Activated T-helper 17 cell treated with anti-CD3 and anti-CD28 coated beads, Interleukin-2, amount 50 U/mL, for 72 hours (primary cell): ENCODE measurements at places on chromosomes 2 and 18.

DNA sequence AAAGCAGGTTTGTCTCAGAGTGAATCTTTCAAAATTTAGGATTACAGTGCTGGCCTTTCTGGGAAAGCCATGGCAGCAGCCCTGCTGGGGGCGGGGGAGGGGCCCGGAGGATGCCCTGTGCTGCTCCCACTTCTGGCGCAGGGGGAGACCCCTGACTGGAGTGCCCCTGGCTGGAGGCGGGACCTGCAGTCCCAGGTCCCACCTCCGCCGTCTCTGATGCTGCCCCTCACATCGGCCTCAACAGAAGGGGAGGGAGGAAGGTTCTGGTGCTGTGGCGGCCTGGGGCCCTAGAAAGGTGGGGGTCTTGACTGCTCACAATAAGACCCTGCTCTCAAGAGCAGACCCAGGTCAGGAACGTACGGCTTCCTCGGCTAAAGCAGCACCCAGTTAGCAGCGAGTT is 216.4 kb downstream of the TWIST2 start:
- ATAC-seq: no peak

DNA sequence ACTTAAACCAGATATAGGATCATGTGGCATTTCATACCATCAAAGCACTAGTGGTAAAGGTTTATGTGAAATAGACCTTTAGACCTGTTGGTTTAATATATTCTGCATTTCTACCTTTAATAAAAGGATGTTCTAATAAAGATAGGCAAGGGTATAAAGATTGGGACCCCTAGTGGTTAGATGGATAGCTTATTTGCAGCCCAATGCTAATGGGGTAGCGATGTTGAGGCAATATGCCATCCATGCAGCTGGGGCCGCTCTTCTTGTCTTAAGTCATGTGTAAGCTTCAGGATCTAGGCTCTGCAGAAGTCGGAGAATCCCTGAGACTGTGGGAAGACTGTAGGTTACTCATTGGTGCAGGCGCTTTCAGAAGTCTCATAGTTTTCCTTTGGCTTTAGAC is 114.9 kb downstream of the ICOS start:
- ATAC-seq: no peak

- no peak for ATAC-seq
Observed at GRCh38 chr18:54690198-54690597, 99.2 kb downstream of the DYNAP start.

GRCh38 chr18:5424903-5425664 is 118.7 kb downstream of the EPB41L3 start:
- ATAC-seq: no peak

DNA sequence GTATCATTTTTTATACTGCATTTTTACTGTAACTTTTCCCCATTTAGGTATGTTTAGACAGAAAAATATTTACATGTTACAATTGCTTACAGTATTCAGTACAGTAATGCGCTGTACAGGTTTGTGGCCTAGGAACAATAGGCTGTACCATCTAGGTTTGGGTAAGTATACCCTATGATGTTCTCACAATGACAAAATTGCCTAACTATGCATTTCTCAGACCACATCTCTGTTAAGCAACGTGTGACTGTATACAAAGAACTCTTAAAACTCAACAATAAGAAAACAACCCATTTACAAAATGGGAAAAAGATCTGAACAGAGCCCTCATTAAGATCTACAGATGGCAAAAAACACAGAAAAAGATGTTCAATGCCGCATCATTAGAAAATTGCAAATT is 29.4 kb downstream of the FAM210A start:
- ATAC-seq: no peak

GRCh38 chr18:74396171-74397169 is 60.6 kb downstream of the DIPK1C start:
- no peak for ATAC-seq

- ATAC-seq: no peak
Observed at GRCh38 chr2:2690985-2691384, 359.9 kb upstream of the MYT1L start.

DNA sequence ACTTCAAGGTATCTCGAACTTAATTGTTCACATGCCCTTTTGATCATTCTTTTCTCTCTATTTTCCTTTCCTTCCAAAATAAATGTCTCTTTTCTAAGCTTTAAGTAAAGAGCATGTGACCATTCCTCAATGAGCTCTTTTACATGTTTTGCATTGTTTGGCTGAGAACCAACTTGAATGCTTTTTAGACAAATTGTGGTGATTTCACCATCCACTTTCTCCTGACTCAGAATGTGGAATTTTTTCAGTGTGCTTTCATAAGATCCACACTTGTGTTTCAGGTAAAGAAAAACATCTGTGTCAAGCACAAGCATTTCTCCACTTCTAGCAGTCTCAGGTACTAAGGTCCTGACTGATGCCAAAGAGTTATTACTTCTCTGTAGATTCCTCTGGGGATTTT is 10.7 kb downstream of the RBM43 start:
- no peak for ATAC-seq

DNA sequence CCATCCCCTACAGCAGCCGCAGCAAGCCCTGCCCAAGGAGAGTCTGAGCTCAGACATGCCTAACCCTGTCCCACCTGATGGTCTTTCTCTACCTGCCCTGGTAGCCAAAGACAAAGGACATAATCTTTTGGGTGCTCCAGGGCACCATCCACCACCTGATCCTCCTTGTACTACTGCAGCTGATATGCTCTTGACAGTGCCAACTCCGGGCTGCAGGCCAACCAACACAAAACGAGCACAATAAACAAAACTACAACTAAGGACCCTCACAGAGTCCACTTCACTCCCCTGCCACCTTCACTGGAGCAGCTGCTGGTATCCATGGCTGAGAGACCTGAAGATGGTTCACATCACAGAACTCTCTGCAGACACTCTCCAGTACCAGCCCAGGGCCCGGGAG is 106.3 kb downstream of the GRB14 start:
- no peak for ATAC-seq

DNA sequence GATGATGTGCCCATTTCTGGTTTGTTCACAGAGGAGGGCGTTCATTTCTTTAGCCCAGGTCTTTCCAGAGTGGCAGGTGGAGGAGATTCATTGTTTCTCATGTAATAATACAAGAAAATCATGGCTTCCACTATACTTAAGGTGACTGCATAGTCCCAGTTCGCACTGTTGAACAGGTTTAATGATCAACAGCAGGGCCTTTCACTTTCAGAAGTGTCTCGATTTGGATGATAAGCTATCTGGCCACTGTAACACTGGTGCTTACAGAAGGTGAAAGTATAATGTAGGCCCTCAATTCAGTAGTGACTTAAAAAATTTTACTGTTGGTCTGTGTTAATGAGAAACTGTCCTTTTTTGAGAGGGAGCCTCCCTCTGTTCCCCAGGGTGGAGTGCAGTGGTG is 1.4 kb downstream of the RMC1 start:
- ATAC-seq: peak; percentile 7

GRCh38 chr2:72156872-72157271 is 9.2 kb upstream of the CYP26B1 start:
- ATAC-seq: no peak

DNA sequence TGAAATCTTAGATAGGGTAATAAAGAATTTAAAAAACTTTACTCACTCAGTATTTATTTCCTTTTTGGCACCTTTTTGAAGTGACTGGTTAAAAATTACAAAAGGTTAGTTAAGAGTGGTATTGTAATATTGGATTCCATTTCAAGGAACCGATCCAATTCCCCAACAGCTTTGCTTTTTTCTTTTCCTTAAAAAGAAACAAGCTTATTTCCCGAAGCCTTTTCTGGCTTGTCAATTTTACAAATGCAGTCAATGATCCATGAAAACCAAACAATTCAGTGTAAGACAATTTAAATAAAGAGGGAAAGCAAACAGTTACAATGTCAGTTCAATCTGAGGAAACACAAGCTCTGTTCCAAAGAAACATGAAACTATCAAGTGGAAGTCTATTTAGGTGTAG is 200.2 kb downstream of the RIT2 start:
- ATAC-seq: no peak

- ATAC-seq: no peak
Observed at GRCh38 chr2:108128249-108128648, 111.5 kb upstream of the SULT1C3 start.

DNA sequence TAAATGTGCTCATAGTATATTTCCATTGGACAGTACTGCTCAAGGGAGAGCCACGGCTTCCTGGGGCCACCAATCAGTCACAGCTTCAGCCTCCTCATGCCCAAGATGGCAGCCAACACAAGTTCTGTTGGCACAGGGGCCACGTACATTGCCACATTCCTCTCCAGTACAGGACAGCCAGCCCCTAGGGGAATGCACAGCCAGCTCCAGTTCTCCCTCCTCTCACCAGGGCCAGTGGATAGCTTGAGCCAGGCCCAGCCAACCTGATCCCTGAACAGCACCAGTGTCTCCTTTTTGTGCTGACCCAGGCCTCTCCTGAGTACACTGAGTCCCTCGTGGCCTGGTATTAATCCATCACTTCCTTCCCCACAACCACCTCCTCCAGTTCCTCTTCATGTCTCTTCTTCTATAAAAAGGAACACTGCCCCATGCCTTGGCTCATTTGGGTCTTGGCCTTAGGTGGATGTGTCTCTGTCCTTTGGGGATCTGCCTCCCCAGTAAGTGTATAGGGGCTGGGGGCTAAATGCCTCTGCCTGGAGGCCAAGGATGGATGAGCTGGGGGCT is 168.7 kb downstream of the TNS1 start:
- ATAC-seq: no peak

DNA sequence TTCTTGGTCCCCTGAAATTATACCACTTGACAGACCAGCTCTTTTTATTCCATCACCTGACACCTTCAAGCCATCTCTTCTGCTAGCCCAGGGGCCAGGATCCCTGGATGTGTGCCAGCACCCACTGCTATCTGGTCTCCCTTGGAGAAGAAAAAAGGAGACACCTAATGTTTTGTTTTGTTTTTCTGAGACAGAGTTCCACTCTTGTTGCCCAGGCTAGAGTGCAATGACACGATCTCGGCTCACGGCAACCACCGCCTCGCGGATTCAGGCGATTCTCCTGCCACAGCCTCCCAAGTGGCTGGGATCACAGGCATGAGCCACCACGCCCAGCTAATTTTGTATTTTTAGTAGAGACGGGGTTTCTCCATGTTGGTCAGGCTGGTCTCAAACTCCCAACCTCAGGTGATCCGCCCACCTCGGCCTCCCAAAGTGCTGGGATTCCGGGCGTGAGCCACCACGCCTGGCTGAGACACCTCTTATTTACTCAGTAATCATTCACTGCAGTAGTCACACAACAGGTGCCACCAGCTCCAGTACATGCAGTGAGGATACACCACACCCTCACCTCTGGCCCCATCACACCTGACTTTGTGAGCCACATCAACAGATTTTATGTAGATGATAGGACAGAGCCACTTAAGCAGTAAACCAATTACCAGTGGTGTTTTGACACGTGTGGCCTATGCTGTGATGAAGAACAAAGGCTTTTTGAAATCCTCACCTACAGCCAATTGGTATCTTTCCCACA is 42.8 kb upstream of the PCBP1 start:
- no peak for ATAC-seq

- ATAC-seq: peak; percentile 35
Observed at GRCh38 chr2:164920430-164920829, 34.9 kb downstream of the SLC38A11 start.

- ATAC-seq: no peak
Observed at GRCh38 chr2:64697297-64698176, 43.8 kb upstream of the SERTAD2 start.

DNA sequence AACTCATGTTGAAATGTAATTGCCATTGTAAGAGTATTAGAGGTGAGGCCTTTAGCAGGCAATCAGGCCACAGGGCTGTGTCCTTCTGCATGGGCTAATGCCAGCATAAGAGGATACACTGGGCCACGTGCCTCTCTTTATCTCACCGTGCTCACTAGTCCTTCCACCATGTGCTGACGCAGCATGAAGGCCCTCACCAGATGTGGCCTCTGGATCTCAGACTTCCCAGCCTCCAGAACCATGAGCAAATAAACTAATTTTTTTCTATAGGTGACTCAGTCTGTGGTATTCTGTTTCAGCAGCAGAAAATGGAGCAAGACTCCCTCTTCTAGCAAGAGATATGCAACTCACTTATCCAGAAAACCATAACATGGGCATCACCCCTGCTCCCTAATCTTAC is 149.7 kb upstream of the ZNF236 start:
- ATAC-seq: no peak

DNA sequence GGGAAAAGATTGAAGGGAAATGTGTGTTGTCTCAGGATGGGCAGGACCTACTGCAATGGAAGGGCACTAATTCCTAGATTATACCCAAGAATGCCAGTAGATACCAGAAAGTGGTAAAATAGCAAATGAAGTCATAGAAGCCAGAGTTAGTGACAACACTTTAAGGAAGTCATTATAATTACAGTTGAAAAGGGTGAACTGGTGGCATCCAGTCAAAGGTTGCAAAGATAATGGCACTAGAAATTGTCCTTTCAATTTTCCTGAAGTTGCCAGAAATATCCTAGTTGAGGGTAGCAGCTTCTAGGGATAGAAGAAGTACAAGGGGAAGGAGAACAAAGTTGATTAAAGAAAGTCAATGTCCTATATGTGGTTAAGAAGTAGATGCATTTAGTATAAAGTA is 68.8 kb upstream of the GLS start:
- ATAC-seq: no peak

DNA sequence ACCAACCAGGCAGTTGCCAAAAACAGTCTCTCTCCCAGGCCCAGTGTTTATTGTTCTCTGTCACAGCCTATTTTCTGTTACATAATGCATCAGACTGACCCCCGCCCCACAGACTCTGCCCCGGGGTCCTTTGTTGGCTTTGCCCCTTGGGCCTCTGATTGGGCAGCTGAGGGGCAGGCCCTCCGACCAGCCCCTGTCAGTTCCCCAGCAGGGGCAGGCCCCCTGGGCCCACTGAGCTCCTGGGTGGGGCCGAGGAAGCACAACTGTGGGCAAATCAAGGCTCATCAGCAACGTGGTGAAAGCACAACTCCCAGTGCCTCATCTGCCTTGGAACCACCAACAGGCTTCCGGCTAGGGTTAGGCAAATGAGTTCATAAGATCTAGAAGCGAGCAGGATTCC is 160.1 kb upstream of the MYCN start:
- no peak for ATAC-seq

GRCh38 chr2:11543337-11544216 is 9.7 kb downstream of the GREB1 start:
- no peak for ATAC-seq
